Activated effector memory CD4-positive, alpha-beta T cell treated with Interleukin-2 at 50 U/mL for 16 hours (primary cell): ENCODE measurements at places on chromosomes 1 and 21.

GRCh38 chr1:205770618-205771017 is 4.7 kb downstream of the RAB29 start:
- no peak for DNase-seq

- no peak for DNase-seq
Measured at GRCh38 chr1:83942914-83943313, 56.0 kb downstream of the TTLL7 start.

DNA sequence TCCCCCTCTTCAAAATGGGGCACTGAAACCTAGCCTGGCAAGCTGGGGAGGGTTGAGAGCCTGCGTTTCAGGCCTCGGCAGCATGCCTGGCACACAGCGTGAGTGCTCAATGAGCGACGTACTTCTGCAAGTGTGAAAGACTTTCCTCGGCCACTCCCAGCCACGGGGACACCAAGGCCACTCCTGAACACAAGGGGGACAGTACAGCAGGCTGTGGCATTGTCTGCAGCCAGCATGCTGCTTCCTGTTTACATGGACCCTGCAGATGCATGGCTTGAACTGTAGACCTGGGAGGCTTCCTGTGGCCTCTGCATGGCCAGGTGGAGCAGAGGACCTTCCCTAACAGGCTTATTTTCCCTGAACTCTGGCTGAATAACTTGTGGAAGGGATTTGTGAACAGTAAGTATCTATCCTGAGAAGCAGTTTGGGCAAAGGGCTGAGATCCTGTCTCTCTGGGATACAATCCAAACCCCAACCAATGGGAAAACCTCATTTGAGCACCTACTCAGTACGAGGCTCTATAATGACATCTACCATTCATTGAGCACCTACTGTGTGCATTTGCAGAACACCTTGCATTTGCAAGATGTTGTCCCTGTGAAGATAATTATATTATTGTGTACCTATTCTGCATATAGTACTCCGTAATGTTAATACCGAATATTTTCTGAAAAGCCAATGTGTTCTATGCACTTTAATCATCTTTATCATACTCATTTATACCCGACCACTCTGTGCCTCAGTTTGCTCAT is 9.9 kb upstream of the HSPG2 start:
- no peak for DNase-seq

GRCh38 chr1:52574594-52574993 is 21.7 kb upstream of the TUT4 start:
- DNase-seq, result no peak

GRCh38 chr1:104574620-104575019 is 824.9 kb downstream of the AMY1C start:
- DNase-seq, result no peak

GRCh38 chr1:71823708-71824305 is 458.5 kb downstream of the NEGR1 start:
- DNase-seq, result no peak

- DNase-seq, result peak; percentile 41
Measured at GRCh38 chr1:45018599-45019230, 6.7 kb downstream of the UROD start.

DNA sequence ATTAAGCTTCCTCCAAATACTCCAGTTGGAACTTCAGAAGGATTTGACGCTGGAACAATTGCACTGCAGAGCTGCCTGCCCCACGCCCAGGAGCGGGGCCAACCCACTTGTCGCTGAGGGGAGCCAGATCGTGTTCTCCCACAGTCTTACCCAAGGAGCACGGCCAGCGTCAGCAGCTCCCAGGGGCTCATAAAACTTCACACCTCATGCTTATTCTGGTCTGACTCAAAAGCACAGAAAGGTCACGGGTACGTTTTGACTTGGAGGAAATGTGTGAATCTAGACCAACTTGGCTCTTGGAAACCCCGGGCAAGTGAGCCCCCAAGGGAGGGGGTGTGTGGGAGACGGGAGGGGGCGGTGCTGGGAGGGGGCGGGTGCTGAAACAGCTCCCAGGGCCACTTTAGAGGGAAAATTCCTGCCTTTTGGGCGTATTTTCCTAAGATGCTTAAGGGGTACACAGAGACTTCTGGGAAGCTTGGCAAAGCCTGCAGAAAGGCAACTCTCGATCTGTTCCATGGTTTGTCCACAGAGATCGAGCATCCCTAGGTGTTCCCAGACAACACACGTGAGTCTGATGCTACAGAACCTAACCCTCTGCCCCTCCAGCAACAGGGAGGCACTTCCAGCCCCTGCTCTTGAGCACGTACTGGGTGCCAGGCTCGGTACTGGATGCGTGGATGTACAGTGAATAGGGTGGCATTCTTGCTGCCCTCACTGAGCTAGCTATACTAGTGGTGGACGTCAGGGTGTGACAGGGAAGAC is 98.9 kb downstream of the DHRS3 start:
- DNase-seq, result no peak

- DNase-seq, result no peak
Measured at GRCh38 chr1:77438236-77438913, 156.6 kb downstream of the AK5 start.

GRCh38 chr1:15524021-15524282 is at the start of gene CASP9:
CASP9 (minus strand) TSS chr1:15524215; CDS start chr1:15524200, 15 bp downstream.
- no peak for DNase-seq
